ENCODE measurements at places on chromosomes 1 and 21.

GRCh38 chr1:78044796-78045562 is 787 bp upstream of the GIPC2 start:
- DNase-seq = no peak

DNA sequence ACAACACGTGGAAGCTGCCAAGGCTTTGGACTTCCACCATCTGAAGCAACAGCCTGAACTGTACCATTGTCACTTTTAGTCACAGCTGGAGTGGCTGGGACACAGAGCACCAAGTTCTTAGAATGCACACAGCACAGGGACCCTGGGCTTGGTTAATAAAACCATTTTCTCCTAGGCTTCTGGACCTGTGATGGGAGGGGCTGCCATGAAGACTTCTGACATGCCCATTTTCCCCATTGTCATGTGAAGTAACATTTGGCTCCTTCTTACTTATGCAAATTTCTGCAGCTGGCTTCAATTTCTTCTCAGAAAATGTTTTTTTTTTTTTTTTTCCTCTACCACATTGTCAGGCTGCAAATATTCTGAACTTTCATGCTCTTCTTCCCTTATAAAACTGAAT is 138.6 kb upstream of the BRINP3 start:
- DNase-seq = no peak

DNA sequence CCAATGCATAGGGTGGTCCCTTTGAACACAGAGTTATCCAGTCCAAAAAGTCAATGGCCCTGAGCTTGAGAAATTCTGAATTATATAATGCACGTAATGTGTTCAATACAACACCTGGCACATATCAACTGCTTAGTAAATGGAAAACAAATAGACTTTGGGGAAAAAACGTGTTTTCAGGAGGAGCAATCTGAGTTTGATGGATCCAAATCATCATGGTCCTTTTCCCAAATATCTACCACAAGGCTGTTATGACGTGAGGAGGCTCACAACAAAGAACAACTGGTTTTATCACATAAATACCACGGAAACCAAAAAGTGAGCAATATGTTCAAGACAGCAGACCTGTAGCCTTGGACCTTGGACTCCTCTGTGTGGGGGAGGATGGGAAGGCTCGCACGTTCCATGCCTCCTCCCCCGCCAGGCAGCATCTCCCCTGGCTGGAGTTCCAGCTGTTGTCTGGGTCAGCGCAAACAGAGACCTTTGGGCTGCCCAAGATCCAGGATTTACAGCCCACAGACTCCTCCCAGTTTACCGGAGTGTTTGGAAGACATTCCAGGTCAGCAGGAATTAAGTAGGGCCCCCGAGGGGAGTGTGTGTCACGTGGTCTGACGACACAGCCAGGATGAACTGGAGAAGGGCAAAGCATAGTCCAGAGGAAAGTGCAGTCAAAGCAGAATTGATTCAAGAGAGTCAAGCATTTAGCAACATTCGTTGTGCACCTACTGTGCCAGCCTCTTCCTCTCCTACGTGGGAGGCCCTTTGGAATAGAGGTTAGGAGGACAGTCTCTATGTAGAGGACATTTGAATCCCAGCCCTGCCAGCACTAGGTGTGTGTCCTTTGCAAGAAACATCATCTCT is 32.2 kb upstream of the MED18 start:
- DNase-seq = no peak

DNA sequence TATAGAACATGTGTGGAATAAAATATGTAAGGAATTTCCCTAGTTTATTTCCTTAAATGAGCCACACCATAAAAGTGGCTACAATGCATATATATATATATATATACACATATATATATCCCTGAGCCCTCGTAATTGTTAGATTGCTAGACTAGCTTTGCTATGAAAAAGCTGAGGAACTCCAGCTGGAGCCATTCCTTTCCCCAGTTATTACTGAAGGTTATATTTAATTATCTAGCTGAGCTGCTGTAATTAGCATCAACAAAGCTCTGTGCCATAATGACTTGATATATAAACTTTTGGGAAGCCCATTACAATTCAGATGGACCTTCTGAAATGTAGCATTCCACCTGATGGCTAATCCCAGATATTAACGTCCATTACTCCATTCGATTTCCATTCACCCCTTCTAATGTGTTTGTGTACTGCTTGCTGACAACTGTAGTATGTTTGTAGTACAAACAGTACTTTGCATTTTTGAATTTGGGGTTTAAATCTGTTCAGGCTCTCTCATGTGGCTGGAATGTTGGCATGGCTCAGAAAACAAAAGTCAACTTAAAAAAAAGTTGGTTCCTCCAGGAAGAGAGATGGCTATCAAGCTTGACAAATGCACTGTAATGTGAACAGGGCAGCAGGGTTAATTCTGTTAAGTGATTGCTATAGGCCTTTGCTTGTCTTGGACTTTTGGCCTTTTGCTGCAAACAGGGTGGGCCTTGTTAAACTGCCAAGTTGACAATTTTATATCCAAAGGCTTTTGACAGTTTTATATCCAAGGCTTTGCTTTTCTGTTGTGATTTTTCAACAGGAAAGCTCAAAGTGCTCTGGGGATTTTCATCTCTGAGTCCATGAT is 170.0 kb downstream of the LTN1 start:
- no peak for DNase-seq

DNA sequence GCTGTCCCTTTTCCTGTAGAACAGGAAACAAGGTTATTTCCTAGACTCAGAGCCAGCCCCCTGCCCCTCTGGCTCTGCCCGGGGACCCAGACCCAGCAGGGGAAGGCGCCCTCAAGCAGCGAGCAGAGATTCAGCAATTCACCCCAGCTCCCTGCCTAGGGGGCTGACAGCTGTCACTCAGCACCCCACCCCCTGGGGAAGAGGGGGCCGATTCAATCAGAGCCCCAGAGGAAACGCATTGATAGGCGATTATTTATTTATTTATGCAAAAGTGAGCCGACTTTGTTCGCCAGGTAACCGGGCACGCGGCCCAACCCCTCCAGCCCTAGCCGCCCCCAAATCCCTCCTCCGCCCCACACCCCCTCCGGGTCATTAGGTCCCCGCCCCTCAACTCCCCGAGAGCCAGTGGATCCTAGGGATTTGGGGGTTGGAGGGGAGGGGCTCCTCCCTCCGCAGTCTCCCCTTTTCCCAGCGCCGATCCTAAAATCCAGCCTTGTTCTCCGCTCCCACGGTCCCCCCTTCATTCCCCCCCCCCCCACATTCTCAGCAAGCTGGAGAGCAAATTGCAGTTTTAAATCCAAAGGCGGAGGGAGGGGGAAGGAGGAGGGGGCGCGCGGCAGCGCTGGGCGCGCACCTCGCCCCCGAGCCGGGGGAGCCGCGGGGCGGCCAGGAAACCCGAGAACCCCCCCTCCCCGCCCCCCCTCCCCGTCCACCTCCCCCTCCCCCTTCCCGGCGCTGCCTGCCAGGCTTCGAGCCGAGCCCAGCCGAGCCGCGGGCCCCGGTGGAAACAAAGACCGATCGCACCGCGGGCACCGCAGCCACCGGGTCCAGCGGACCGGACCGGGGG is 1.3 kb downstream of the AHDC1 start:
- peak; percentile 45 for DNase-seq

DNA sequence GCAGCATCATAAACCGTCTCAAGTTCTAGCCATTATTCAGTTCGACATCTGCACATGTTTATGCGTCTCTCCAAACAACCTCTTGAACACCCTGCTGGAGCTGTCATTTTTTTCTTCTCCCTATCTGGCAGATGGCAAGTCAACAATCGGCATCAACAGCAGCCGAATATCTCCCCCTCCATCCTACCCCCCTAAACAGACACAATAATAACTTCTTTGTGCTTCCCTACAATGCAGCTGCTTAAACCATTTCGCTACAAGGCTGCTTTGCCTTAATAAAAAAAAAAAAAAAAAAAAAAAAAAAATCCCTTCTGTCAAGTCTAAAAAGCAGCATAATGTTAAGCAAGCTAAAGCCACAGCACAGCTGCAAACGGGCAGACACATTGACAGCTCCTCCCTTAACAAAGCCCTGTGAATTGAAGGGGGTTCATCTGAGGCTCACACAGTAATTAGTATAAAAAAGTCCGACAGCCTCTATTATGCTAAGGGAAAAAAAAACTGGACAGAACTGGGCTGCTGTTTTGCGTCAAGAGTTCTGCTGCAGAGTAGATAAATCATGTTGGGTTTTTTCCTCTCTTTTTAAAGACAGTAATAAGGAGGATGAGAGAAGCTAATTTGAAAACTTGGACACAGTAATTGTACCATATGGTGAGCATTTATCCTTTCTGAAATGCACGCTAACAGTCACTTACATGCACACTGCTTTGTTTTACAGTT is 136.4 kb downstream of the AKT3 start:
- DNase-seq = peak; percentile 5

Data from CD4-positive, alpha-beta T cell treated with Interleukin-10 for 1 hour (primary cell).